Upper lobe of right lung (tissue), 1 donor: ENCODE measurements at places on chromosomes 1 and 21. TPM values are rescaled to one million over a fixed set of nuclear protein-coding genes. Genes with fewer than 3 reads are reported as not detected.

Gene PADI1
- not detected for total RNA-seq

DNA sequence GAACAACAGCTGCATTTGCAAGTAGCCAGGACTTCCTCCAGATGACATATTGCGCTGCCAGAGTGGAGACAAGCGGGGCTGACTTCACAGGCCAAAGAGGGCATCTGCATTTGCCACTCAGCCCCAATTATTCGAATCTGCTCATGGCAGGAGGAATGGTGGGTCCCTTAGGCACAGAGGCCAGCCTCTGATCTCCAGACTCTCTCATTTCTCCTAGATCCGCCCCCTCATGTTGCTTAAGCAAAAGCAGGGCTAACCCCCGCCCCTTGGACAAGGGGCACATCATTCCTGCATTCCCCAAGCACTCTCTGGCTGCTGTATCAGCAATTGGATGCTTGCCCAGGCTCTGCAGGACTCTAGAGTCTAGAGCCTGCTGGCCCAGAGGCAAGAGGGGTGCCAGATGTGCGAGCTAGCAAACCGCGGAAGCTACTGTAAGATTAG, 262.4 kb downstream of the ST6GALNAC3 start:
- no peaks in the 10 kb centered on the region for H3K4me1 ChIP-seq
- no peaks in the 10 kb centered on the region for H3K36me3 ChIP-seq
- no peaks in the 10 kb centered on the region for H3K27me3 ChIP-seq
- no peak overlapping the region for H3K27ac ChIP-seq

DNA sequence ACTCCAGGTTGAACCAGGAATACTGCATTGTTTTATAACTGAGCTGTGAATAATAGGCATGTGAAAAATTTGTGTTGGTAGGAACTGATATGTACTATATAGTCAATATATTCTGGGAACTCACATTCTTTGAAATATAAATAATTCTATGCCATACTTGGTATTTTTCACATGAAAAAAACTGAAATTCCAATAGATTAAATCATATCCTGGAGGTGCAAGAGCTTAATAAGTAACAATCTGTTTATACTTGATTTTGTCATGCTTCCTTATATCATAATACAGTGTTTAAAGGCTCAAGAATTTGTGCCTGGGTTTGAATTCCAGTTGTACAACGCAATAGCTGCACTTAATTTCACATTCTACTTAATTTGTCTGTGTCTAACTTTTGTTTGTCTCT, 387.0 kb downstream of the USP25 start:
- DNase-seq: no peak
- no peaks in the 10 kb centered on the region for H3K36me3 ChIP-seq
- H3K4me3 ChIP-seq: no peak overlapping the region
- no peaks in the 10 kb centered on the region for H3K27me3 ChIP-seq
- no peak overlapping the region for H3K27ac ChIP-seq
- H3K4me1 ChIP-seq: no peaks in the 10 kb centered on the region

- H3K4me1 ChIP-seq: no peaks in the 10 kb centered on the region
- no peak overlapping the region for H3K27ac ChIP-seq
- no peak for DNase-seq
These were observed 169.8 kb upstream of the DUSP10 start for GRCh38 chr1:221911714-221912113.

DNA sequence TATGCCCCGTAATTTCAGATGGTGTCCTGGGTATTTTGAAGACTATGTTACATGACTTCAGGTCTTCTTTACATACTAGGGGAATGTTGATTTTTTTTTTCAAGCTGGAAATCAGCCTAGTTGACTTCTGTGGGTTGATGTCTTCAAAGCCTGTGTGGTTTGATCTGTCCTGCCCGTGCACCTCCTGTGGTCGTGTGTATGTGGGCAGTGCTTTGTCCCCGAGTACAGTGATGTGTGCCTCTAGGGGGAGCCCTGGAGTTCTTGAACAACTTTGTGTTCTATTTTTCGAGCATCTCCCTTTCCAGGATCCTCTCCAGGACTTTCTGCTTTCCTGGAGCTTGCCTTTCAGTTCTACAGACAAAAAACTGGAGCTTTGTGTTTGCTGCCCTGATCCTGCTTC, 28.9 kb downstream of the OBSCN start:
- no peak for DNase-seq
- H3K27me3 ChIP-seq: no peaks in the 10 kb centered on the region
- H3K4me3 ChIP-seq: no peak overlapping the region
- H3K36me3 ChIP-seq: no peaks in the 10 kb centered on the region
